Activated T-helper 1 cell treated with Interleukin-2 at 50 U/mL for 16 hours (primary cell): ENCODE measurements at places on chromosomes 5 and 9.

DNA sequence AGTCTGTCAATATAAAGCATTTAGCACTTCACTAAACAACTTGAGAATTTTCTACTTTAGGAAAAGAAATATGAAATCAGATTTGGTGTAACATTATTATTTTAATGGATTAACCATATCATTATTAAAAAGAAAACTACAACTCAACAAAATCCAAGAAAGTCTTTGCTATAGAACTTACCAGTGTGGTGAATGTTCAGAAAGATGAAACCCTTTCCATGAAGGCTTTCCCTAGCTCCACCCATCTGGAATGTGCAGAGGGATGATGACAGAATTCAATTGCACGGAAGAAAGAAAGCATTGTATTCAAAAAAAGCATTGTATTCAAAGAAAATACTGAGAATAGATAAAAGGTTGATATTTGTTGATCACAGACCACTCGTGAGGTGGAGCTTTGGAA is 328.6 kb upstream of the NUDT12 start:
- no peak for DNase-seq

DNA sequence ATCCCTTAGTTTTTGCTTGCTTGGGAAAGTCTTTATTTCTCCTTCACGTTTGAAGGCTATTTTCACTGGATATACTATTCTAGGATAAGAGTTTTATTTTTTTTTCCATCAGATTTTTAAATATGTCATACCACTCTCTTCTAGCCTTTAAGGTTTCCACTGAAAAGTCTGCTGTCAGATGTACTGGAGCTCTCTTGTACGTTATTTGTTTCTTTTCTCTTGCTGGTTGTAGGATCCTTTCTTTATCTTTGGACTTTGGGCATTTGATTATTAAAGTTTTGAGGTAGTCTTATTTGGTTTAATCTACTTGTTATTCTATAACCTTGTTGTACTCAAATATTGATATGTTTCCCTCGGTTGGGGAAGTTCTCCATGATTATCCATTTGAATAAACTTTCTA is 848.4 kb upstream of the COX7C start:
- DNase-seq, result no peak

GRCh38 chr5:107665036-107665570 is 5.6 kb downstream of the EFNA5 start:
- DNase-seq, result no peak

GRCh38 chr5:42268630-42269029 is 154.6 kb upstream of the GHR start:
- no peak for DNase-seq

DNA sequence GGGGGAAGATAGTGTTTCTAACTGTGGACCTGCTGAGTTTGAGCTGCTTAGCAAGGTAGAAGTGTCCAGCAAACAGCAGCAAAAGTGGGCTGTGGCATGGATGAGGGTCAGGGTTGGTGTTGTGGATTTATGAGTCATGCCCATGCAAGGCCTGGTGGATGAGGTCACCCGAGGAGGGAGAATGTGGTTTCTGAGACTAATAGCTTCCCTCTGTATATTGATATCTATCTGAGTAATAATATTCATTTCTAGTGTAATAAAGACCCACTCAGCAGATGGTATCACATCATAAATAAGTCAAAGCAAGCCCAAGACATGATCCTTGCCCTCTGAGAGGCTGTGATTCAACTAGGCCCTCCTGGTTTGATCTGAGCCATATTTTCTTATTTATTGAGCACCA is 597.8 kb upstream of the CLINT1 start:
- DNase-seq, result no peak

GRCh38 chr9:101055516-101055915 is 27.0 kb downstream of the PLPPR1 start:
- no peak for DNase-seq

DNA sequence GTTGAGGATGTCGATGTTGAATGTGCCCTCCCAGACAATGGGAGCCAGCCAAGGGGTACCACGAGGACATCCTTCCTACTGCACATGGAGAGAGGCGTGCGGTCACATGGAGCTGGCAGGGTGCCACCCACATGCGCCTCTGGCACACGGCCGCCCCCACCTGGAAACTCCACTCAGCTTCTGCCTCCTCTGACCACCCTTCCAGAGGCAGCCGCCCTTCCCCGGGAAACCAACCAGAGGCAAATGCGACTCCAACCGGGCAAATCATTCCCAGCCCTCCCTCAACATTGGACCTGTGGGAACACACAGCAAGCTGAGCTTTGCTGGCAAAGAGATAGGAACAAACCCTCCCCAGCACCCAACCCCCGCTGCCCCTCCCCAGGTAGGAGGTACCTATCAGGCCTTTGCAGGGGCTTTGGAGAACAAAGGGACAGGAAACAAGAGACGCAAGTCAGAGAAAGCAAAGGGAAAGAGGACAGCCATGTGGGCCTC is 17.5 kb downstream of the ABO start:
- DNase-seq, result no peak

GRCh38 chr9:131593091-131593820 is 47.9 kb downstream of the PRRT1B start:
- DNase-seq, result no peak

DNA sequence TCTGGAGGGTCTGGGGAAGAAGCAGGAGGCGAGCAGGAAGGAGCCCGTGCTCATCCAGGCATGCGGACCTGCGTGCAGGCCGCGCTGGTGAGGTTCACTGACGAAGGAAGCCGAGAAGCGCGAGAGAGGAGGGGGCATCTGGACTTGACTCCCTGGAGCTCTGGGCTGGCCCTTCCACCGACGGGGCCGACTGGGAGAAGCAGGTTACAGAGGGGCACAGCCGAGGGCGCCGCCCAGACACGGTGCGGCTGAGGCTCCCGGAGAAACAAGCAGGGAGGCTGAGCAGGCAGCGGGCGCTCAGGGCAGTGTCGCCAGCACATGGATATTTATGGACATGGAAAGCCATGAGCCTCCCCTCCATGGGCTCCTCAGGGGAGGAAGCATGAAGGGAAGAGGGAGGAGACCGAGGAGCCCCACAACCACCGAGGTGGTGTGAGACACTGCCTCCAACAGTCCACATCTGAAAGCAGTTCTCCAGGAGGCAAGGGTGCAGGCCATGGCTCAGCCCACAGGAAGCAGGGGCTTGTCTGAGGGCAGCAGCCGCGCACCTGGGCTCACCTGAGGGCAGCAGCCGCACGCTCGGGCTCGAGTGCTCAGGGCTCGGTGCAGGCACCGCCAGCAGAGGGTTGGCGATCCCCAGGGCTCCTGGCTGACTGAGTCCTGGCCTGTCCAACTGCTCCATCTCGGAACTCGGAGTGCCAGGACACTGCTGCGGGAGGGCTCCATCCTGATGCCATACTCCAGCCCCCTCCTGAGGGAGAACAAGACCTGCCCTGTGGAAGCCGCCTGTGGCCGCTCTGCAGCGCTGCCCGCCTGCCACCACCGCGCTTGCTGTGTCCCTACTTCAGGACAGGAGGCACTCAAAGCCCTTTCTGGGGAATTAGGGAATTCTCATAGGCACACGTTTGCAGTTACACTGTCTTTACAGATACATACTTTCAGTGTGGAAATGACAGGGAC is 15.7 kb upstream of the INPP5E start:
- no peak for DNase-seq

DNA sequence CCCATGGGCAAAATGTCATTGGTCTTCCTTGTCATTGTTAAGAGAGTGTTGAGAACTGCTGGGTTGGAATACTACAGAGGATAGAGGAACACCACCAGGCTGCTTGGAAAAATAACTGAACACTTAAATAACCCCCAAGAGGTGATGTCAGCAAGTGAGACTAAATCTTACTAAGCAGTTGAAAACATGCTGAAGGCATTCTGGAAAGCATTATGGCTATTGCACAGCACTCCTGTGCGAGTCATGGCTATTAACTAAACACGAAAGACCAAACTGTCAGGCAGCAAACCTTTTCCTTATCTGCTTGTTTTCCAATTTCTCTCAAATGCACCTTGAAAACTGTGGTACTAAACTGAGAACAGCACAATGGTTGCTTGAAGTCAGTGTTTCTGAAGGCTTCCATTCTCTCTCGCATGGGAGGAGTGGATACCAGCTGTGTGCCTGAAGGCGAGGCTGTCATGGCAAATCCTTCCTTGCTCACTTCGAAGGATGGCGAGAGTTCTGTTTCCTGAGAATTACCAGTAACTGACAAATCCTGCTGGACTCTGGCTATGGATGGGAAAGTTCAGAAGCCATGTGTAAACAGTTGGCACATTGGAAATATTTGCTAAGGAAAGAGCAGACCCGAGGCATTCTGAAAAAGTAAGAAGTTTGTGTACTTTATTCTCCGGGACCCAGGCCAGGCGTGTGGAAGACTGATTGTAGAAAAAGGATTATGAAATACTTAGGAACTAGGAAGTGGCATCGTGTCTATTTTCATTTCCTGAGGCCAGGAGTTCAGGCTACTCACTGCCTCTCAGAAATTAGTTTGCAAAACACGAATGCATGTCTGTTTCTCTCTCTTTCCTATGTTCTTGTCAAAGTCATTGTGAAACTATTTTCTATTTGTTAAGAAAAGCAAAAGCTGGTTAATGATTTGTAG is 182.1 kb downstream of the DMRT2 start:
- no peak for DNase-seq

DNA sequence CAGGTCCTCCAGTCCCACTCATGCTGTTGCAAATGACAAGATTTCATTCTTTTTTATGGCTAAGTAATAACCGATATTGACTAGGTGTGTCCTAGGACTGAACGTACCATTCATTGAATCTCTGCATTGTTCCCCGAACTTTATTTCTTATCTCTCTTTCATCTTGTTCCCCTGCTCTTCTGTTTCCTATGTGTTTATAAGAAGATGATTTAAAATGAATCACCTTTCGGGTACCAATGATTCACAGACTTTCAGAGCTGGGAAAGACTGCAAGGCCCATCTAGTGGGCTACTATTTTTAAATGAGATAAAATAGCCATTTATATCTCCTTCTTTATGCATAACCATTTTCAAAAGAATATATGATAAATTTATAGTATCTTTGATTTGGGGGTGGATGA is 133.0 kb downstream of the CDH18 start:
- no peak for DNase-seq

DNA sequence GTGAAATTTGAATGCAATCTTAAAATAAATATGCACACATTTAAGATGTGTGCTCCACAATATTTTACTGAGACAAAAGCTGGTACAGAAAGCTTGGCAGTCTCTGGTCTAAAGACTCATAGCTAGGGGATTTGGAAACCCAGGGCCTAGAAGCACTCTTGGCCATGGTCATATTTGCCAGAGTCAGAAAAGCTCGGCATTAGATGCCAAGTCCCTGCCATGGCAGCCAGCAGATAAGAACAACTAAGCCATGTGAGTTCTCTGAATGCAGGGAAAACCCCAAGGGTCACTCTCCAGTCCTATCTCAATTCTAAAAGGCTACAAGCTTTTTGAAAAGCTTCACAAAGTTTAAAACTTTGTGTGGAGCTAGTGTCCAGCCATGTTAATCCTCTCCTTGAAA is 119.5 kb downstream of the FAM114A2 start:
- no peak for DNase-seq

GRCh38 chr5:173907686-173908371 is 19.7 kb downstream of the CPEB4 start:
- DNase-seq, result no peak

DNA sequence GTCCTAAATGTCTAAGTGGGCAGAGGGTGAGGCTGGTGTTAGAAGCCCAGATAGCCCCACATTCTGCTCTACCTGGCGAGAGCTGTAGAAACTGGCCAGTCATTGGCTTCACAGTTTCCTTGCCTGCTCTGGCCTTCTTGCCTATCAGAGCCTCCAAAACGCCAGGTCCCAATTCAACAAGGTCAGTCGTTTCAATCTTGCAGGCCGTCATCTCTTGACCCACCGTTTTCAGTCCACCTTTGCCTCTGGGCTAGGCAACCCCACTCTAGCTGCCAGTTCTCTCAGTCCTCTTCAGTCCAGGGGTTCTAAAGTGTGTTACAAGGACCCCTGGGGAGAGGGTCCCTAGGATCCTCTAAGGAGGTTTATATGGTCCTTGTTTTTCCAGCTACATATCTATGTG is 20.0 kb upstream of the TIFAB start:
- no peak for DNase-seq

- no peak for DNase-seq
Measured at GRCh38 chr9:128405780-128406171, 14.9 kb upstream of the CERCAM start.

- no peak for DNase-seq
Measured at GRCh38 chr5:68592351-68592750, 376.8 kb downstream of the PIK3R1 start.
